ENCODE measurements at places on chromosomes 5 and 9.

- DNase-seq = no peak
Observed at GRCh38 chr5:11863911-11864310, 40.3 kb downstream of the CTNND2 start.

DNA sequence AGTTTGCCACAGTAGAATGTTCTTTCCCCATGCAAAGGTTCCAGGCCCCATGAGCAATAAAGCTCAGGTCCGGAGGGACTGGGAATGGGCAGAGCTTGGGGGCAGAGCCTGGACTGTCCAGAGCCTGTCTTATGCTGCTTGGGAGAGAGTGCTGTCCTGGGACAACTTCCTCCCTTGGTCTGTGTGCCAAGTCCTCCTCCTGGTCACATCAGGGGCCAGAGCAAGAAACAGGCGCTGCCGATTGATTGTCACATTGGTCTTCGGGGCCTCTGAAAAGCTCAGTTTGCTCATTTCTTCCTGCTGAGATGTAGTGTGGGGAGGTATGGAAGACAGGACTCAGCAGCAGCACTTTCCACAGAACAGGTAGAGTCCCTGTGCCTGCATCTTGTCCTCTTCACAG lies 54.0 kb upstream of the FCN1 start:
- DNase-seq = no peak

DNA sequence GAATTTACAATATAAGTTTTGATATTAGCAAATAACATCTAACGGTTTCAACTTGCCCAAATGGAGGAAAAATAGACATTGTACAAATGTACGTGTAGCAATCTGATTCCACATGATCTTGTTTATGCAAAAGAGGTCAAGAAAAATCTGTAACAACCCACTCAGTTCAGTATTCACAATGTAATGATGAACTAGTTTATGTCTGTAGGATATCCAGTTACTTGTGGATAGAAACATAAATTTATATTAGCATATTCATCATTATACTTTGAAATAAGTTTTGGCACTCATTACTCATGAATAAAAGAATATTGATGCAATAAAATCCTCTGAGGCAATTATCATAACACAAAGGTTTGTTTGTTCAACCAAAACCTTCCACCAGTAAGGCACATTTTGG lies 28.1 kb downstream of the PLK2 start:
- no peak for DNase-seq

GRCh38 chr5:59449905-59450644 lies 443.5 kb downstream of the PDE4D start:
- no peak for DNase-seq

DNA sequence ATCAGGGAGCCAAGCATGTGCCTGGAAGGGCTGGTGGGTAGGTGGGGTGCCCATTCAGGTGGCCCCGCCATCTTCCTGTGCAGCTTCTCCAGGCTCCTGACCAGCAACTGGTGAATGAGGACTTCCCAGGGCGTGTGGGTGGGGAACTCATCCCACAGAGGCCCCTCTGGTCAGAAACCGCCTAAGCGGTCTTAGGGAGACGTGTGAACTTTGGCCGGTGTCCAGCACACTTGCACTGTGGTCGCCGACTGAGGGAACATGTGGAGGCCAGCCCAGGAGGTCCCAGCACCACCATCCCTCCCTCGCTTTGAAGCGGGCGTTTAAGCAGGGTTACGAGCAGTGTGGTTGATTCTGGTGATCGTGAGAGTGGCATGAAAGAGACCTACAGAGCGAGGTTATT lies 77.8 kb downstream of the MVB12B start:
- no peak for DNase-seq
